ENCODE measurements at places on chromosomes 3 and 15. TPM values are rescaled to one million over a fixed set of nuclear protein-coding genes. Genes with fewer than 3 reads are reported as not detected.

PLA2G4E gene
- not detected for total RNA-seq

GRCh38 chr15:45166834-45167630 is 20.7 kb downstream of the SHF start:
- DNase-seq, result peak; percentile 86

GRCh38 chr15:92492551-92493115 is 99.0 kb downstream of the ST8SIA2 start:
- no peak for DNase-seq

LRRC15 gene
- total RNA-seq, result 0.89 TPM

GRCh38 chr15:79028411-79028964 is 62.1 kb downstream of the RASGRF1 start:
- DNase-seq, result peak; percentile 27

CCR8 gene
- total RNA-seq, result 0.47 TPM

OR5H2 gene
- total RNA-seq, result not detected

- no peak for DNase-seq
These were observed 61.7 kb downstream of the TGFBR2 start for GRCh38 chr3:30668051-30668609.

RARB gene
- total RNA-seq, result 0.54 TPM

- DNase-seq, result no peak
These were observed 161.3 kb downstream of the ZBTB20 start for GRCh38 chr3:114985776-114986175.

TRNT1 gene
- 26.8 TPM for total RNA-seq
